ENCODE measurements at places on chromosomes 12 and 14.

- no peak for DNase-seq
Measured at GRCh38 chr14:60775296-60775695, 40.7 kb downstream of the MNAT1 start.

DNA sequence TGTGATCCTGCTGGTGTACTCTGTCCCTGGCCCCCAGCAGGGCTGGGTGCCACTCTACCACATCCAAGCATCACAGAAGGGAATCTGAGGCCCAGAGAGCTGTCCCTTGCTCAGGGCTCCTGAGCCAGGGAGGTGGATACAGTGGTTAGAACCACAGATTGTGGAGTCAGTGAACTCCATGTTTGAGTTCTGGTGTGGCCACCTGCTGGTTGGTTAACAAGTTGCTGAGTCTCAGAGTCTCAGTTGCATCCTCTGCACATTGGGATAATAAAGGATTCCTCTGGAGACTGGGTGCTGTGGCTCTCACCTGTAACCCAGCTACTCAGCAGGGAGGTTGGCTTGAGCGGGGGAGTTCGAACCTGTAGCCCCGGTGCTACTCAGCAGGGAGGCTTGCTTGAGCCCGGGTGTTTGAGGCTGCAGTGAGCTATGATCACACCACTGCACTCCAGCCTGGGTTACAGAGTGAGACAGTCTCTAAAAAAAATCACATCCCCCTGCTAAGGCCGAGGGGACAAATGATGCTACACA, 39.4 kb downstream of the MVK start:
- no peak for DNase-seq

DNA sequence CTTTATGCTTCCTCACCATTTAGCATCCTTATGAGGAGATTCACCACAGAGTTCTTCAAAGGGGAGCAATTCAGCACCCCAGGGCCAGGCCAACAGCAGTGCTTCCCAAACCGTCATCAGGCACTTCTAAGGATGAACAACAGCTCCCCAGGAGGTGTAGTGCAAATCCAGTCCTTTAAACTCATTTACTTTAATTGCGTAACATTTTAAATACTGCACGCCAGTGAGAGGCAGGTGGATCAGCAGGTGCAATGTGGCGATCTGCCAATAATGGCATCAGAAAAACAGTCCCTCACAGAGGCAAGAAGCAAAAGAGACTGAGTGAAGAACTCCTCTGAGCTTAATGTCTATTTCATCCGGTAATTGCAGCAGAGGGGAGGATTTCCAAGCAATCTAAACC, 770.9 kb upstream of the FOXG1 start:
- DNase-seq, result no peak

- peak; percentile 27 for DNase-seq
Measured at GRCh38 chr12:25789541-25789944, 168.9 kb upstream of the RASSF8 start.

- DNase-seq, result no peak
Measured at GRCh38 chr12:115473257-115473956, 789.4 kb upstream of the TBX3 start.
